ENCODE measurements at places on chromosomes 5 and 9.

GRCh38 chr5:103526164-103526915 is 36.2 kb downstream of the NUDT12 start:
- no peak for DNase-seq

GRCh38 chr9:75930190-75930589 is 39.7 kb downstream of the PCSK5 start:
- DNase-seq = no peak

- DNase-seq = no peak
Observed at GRCh38 chr5:115589043-115589442, 13.2 kb downstream of the TICAM2 start.

- DNase-seq = no peak
Observed at GRCh38 chr9:437574-438001, 222.9 kb downstream of the DOCK8 start.

GRCh38 chr5:156685481-156685880 is 164.6 kb upstream of the PPP1R2B start:
- DNase-seq = no peak

DNA sequence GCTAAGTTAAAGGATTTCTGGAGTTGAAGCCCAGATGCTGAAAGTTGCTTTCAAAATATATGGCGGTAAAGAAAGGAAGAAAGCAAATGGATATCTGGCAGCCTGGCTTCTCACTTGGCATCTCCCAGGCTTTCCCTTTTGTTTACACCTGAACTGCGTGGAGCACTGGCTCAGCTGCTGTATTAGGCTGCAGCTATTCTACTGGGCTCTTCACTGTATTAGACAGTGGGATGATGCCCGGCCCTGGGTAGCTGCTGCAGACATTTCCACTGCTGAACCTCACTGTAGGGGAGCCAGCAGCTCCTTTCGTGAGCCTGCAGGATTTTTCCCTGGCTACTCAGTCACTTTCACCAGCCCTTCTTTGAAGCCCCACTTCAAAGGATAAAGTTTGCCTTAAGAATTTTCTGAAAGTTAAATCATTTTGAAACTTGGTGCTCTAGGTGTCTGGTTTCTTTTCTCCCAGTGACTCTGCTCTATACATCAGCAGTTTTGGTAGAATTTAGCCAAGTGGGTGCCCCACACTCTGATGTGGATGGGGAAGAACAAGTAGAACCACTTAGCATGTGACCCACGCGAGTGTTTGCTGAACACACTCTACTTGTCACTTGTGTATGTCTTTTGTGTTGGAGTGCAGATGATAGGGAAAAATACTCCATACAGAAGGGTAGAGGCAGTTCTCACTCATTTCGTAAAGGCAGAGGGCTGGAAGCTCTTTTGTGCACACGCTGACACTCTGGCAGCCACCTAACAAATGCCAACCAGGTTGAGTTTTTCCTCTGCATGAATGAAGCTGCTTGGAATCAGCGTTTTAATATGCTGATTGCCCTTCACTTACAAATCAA is 49.9 kb downstream of the C9orf152 start:
- no peak for DNase-seq

GRCh38 chr5:140223567-140223966 is 48.6 kb downstream of the CYSTM1 start:
- no peak for DNase-seq

DNA sequence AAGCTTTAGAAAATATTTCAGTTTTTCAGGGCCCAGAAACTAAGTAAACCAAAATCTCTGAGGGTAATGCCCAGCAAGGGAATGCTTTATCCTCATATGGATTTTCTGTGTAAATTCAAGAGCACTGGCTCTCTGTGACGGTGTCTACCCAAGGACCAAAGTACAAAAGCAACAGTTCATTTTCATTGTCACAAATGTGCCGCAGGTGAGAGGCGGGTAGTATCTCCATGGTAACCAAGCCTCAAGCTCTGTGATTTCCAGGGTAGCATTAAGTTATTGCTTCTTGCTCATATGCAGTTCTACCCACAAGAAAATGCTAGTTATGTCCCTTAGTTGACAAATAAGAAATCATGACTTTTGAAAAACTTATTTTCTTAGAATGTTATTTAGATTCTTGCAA is 164.3 kb downstream of the MTRR start:
- DNase-seq = no peak

All from Kasumi-1 (cell line).